Ascending aorta (tissue), 2 donors: ENCODE measurements at places on chromosomes 12 and 14. TPM values are rescaled to one million over a fixed set of nuclear protein-coding genes. Genes with fewer than 3 reads are reported as not detected.
A peak's percentile ranks its signal among the peaks of the same experiment; 100 is the strongest.

Gene DACT1
- 46.0 TPM for total RNA-seq

Gene DEGS2
- total RNA-seq, result 1.6 TPM

Gene NTF3
- 58.9 TPM for total RNA-seq

Gene ATXN7L3B
- 11.3 TPM for total RNA-seq

GRCh38 chr12:106136263-106136662, 2.5 kb downstream of the NUAK1 start:
- peak overlapping the region; percentile 95 for H3K4me3 ChIP-seq
- peaks cover 43% of the 10 kb centered on the region for H3K4me1 ChIP-seq
- H3K27me3 ChIP-seq, result no peaks in the 10 kb centered on the region
- DNase-seq, result no peak

DNA sequence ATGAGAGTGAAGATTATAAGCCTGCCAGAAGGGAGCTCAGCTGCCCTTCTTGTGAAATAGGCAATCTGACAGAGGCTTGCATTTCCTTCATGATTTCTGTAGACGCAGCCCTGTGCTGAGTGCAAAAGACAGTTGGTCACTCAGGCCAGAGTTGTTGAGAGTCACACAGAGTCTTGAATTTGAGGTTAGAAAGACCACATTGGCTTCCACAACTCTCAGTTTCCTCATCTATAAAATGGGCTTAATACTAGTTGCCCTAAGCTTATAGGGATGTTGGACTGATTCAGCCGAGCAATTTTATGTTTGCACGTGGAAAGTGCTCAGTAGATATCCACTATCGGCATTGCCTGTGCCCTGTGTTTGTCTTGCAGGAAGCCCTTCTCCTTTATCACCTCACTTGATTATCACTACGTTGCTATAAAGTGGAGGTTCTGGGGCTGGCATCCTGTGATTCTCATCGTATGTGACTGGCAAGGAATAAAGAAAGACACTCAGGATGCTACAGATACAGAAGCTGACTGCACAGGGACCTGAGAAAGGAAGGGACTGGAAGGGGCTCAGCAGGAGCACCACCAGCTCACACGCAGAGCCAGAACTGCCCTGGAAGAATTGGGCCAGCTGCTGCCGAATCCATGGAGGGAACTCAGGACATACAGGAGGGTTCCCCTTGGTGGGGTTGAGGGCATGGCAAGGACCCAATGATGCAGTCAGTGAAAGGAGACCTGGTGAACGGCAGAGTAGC, 19.8 kb upstream of the SERPINA4 start:
- H3K36me3 ChIP-seq, result no peaks in the 10 kb centered on the region
- no peaks in the 10 kb centered on the region for H3K4me1 ChIP-seq
- peak; percentile 42 for DNase-seq
- H3K4me3 ChIP-seq, result no peak overlapping the region
- H3K27ac ChIP-seq, result no peak overlapping the region

DNA sequence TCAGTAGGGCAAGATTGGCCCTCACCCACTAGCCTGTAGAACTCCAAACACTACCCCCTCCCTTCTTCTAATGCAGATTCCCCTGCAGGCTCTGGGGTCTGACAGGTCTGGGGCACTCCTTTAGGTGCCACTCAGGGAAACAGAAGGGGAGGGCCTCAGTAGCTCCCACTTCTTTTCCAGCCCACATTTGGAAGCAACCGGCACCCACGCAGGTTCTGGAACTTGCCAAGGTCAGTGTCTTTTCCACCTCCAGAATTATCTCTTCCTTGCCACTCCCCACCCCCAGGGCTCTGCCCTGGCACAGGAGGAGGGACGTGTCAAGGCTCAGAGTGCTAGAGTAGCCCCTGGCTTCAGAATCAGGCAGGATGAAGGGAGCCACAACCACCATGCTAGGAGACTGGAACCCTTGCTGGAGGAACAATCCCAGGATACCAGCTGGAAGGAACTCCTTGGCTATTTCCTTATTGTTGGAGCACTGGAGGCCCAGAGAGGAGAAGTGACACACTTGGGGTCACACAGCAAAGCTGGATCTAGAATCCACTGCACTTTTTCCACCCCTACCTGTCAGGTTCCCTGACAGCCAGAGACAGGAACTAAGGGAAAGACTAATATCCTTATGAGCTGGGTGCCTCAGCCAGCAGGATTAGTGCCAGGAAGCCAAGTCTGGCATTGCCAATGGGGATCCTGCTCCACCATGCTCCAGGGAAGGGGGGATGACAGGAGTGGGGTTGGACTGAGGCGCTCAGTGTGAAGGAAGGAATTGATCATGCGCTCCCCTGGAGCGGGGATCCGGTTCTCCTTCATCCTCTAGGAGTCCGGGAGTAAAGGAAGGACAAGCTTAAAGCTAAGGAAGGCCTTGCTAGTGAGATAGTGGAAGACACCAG, 1.8 kb upstream of the FIGNL2 start:
- H3K27ac ChIP-seq, result no peak overlapping the region
- peaks cover 14% of the 10 kb centered on the region for H3K4me1 ChIP-seq

DNA sequence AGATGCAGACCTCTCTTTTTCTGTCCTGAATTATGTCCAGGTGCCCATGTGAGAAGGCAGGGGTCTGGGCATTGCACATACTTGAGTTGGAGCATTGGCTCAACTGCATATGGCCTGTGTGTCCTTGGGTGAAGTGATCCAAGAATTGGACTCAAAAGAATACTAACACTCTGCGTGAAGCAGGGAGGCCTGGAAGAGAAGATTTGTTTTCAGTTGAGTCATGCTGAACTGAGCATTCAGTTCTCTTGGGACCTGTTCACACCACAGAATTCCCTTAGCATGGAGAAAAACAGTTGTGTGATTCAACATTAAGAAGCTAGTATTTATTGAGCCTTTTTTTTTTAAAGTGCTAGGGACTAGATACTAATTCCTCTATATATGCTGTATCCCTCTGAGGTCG, 164.7 kb upstream of the TBX3 start:
- no peak for DNase-seq
- H3K4me3 ChIP-seq, result no peak overlapping the region
- no peaks in the 10 kb centered on the region for H3K4me1 ChIP-seq

DNA sequence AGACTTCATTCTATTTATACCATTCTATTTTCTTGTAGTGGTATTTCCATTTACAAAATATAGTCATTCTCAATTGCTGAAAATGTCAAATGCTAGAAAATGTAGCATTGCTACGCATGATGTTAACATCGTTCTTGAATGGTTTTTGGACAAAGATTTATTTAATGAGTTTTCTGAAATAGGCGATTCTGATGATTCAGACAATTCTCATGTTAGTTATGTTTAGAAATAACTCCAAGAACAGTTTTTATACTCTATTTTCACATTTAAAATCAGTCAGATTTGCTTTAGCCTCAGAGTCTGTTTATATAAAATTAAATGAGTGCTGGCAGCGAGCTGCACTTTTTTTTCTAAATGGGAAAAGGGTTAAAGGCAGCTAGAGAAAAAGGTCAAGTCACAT, 414.8 kb upstream of the MGAT4C start:
- H3K4me3 ChIP-seq, result no peak overlapping the region
- H3K27ac ChIP-seq, result no peak overlapping the region
- no peaks in the 10 kb centered on the region for H3K27me3 ChIP-seq
- H3K36me3 ChIP-seq, result no peaks in the 10 kb centered on the region

DNA sequence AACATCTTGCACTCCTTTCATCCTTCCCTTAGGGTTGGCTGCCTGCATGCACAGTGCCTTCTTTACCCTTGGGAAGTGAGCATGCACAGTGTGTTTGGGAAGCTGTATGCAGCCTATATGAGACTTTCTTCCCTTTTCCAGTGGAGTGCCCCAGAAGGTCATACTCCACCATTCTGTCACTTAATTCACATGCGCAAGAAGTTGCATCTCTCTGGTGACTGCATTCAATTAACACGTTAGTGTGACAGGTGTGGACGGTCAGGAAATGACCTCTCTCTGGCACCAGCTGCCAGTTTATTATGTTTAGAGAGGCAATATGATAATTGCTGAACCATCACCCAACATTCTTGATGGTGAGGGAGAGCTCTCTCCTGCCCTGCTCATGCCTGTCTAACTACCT, 770.0 kb downstream of the FLRT2 start:
- DNase-seq, result no peak
- no peak overlapping the region for H3K27ac ChIP-seq
- no peak overlapping the region for H3K4me3 ChIP-seq
